ENCODE measurements at places on chromosomes 4 and X. TPM values are rescaled to one million over a fixed set of nuclear protein-coding genes. Genes with fewer than 3 reads are reported as not detected.

Gene GCNA
- total RNA-seq = 4.2 TPM

Gene NFKB1
- 189 TPM for total RNA-seq

Gene PFKFB1
- total RNA-seq = 0.53 TPM

Gene VCX3B
- not detected for total RNA-seq

Gene GIMD1
- not detected for total RNA-seq

Gene S100G
- not detected for total RNA-seq

Gene RAB41
- total RNA-seq = not detected

Gene RTL3
- not detected for total RNA-seq

Gene ETDB
- total RNA-seq = not detected

DNA sequence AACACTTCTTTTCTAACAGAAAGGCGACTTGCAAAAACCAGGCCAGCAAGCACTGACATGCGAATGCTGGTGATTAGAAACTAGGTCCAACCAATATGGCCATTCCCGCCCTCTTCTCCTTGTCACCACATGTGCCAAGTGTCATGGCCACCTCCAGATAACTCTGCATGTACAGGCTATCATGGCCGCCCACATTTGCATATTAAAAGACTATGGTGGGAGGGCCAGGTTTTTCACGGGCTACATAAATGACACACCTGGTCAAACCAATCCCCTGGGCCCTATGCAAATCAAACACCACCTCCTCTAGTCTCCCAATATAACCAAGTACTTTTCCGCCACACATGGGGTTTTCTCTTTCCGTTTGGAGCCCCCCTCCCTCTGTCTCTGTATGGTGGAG is 40.1 kb downstream of the NUDT11 start:
- DNase-seq = no peak

GRCh38 chr4:182885022-182885737 is 32.0 kb downstream of the DCTD start:
- no peak for DNase-seq

- no peak for DNase-seq
These were observed 704.9 kb upstream of the PABPC4L start for GRCh38 chr4:134906404-134907023.

DNA sequence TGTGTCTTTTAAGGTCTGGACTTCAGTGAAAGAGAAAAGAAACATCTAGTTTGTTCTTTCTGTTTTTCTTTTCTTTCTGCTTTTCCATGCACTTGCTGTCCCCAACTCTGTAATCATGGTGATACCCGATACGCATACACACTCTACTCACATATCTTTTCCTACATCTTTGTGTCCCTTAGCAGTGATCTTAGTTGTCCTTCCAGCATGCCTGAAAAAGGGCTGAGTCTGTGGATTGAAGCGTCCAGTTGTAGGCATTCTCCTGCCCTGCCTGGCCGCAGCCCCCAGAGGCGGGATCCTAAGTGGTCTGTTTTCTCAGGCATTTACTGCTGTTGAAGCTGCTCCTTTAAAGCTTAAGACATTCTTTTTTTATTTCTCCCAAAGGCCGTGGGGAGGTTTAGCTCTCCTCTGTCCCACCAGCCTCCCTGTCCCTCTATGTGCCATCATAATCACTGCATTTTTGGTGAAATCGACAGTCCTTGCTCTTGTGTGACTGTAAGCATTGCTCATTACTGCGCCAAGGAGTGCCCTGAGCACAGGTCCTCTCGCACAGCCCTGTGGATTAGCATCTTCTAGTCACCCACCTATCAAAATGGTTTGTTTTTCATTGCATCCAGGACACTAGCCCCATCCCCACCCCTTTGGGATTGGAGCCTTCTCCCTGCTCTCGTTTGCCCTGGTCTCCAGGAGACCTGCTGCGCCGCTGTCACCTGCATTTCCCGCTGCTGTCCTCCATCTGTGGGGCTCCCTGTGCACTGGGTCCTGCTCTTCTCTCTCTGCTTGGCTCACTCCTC is 4.4 kb downstream of the RGS12 start:
- DNase-seq = no peak

DNA sequence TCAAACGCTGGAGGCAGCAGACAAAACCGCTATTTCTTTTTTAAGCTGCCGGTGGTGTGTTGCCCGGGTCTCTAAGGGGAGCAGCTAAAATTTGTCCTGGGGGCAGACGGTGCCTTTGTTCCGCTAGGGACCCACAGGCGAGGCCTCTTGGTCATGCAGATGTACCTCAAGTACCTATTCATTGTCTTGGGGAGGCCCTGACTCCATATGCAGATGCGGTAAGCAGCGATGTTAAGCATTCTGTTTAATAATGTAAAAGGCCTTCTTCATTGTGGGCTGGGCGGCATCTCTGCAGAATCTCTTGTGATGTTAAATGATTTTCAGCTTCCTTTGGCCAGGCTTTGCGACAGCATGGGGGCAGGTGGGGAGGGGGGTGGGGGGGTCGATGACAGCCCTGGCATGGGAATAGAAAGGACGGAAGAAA is 98.9 kb upstream of the PJA1 start:
- DNase-seq = no peak

GRCh38 chrX:22737541-22737940 is 262.2 kb upstream of the DDX53 start:
- no peak for DNase-seq

DNA sequence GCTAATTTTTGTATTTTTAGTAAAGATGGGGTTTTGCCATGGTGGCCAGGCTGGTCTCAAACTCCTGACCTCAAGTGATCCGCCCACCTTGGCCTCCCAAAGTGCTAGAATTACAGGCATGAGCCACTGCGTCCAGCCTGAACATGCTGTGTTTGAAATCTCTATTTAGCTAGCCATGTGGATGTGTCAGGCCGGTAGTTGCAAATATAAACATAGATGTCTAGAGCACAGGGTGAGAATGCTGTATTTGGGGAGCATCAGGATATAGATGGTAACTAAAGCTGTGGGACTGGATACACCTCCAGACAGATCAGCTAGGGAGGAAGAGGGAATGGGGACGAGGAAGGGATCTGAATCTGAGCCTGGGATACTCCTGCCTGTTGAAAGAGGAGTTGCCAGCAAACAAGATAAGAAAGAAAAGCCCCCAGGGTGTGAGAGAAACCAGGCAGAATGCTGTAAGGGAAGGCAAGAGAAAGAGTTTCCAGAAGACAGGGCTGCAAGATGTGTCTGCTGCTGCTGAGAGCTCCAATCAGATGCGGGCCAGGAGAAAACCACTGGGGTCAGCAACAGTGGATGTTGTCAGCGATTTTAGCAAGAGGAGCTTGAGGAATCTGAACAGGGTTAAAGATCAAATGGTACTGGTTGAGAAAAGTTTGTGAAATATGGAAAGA is 177.4 kb downstream of the PALLD start:
- no peak for DNase-seq

GRCh38 chrX:50799531-50799961 is 14.4 kb downstream of the SHROOM4 start:
- no peak for DNase-seq

DNA sequence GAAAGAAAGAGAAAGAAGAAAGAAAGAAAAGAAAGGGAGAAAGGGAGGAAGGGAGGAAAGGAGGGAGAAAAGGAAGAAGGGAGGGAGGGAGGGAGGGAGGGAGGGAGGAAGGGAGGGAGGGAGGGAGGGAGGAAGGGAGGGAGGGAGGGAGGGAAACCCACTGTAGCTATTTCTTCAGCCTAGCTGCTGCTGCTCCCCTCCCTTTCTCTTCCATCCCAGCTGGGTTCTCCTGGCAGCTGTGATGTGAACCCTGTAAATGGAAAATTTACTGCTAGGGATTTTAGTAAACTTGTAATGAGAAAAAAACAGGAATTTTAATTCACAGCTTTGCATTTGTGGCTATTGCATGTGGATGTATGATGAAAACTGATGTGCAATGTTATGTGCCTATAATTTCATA is 8.0 kb downstream of the NR0B1 start:
- no peak for DNase-seq

DNA sequence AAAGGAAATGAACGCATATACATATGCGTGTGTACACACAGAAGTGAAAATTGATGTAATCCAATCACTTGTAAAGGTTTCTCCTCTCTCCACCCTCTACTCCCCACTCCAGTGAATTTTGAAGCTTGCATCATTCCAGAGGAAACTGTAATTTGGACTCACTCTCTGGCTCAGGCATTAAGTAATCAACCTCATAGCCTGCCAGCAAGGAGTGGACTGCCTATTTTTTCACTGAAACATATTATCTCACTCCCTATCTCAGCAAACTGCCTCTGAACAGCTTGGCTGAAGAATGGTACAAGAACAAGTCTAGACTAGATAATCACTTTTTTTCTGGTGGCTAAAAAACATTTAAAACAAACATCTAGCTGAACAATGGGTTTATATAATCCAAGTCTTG is 124.2 kb downstream of the C4orf51 start:
- DNase-seq = no peak

- no peak for DNase-seq
These were observed 325.7 kb downstream of the TLL1 start for GRCh38 chr4:166198516-166199310.

GRCh38 chr4:14168919-14169318 is 541.4 kb upstream of the BOD1L1 start:
- DNase-seq = no peak

GRCh38 chrX:29067351-29067750 is 480.1 kb downstream of the IL1RAPL1 start:
- DNase-seq = no peak

- no peak for DNase-seq
These were observed 96.6 kb downstream of the PHKA2 start for GRCh38 chrX:18887177-18887824.

- DNase-seq = no peak
These were observed 46.8 kb downstream of the SULT1B1 start for GRCh38 chr4:69713593-69713992.

DNA sequence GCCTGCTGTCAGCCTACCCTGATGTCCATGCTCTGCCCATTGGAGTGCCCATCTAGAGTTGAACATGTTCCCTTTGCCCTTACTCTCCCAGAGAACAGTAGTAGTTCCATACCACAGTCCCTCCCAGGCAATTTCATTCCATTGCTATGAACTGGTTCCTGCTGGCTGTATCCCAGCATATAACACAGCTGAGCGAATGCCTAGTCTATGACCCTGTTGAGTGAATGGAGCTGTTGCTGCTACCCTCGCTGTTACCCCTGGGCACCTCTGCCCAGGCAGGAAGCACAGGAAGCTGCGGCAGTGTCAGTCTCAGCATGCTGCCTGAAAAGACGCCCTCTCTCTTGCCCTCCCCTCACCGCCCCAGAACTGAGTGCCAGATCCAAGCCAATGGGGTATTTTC is 73.3 kb downstream of the SOX3 start:
- no peak for DNase-seq

DNA sequence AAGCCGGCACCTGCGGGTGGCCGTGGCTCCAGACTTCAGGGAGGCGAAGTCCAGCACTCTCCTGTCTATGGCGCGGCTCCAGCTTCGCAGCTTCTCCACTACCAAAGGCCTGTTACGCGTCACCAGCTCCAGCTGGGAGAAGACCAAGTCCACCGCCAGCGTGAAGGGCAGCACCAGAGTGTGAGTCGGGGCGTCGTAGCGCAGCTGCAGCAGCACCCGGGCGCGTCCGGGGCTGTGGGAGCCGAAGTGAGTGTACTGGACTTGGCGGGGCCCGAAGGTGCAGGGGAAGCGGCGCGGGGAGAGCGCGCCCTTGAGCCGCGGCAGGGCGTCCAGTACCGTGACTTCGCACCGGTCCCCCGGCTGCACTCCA is 444 bp downstream of the FREM3 start:
- DNase-seq = no peak

DNA sequence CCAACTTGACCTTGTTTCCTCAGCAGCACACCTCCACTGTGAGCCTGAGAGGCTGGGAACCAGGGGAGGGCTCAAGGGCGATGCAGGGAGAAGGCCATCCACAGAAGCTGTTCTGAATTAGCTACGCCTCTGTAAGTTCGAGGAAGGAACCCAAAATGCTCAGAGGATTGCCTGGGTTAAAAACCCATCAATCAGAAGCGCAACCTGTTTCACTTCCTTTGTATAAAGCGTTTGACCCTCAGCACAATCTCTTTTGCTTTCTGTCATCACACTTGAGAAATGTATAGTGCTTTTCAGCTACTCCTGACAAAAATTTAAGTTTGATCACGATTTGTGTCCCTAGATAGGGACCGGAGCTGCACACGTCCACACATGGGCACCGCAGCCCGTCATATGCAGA is 48.0 kb upstream of the MAP3K15 start:
- no peak for DNase-seq

DNA sequence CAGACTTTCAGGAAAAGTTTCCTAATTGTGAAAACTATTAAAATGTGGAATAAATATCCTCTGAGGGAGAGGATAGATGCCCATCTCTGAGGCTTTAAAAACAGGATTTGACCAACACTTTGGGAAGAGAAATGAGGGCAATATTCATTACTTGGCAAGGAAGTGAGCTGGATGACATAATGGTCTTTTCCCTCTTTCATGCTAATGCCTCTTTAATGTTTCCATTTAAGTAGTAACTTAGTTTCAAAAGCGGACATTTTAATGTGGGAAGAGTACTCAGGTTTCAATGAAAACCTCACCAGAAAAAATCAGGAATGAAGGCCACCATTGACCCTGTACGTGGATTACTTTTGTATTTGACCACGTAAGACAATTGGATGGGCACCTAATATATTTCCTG is 503.3 kb downstream of the ANKRD50 start:
- no peak for DNase-seq

All from CD8-positive, alpha-beta memory T cell (primary cell).